ENCODE measurements at places on chromosomes 3 and 15.

GRCh38 chr3:46122091-46122490 lies 86.0 kb downstream of the CCR1 start:
- DNase-seq = no peak

DNA sequence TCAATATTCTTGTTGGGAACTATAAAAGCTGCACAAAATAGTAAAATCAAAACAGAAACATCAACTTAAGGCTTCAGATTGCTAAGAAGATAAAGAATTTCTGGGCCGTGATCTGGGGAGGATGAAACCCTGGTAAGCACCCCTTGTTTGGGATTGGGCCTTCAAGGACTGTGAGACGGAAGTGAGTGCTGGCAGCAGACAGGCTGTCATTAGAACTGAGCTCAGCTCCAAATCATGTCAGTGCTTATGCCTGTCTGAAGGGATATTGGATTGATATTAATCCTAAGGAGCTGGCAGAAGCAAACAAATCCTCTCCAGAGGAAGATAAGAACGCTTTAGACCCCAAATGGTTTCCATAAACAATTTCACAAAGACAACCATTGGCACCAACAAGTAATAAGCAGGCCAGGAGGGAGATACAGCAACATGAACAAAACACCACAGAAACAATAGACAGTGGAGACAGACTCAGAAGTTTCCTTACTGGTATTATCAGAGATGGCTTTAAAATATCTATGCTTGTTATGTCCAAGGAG lies 72.6 kb upstream of the CTXND1 start:
- no peak for DNase-seq

DNA sequence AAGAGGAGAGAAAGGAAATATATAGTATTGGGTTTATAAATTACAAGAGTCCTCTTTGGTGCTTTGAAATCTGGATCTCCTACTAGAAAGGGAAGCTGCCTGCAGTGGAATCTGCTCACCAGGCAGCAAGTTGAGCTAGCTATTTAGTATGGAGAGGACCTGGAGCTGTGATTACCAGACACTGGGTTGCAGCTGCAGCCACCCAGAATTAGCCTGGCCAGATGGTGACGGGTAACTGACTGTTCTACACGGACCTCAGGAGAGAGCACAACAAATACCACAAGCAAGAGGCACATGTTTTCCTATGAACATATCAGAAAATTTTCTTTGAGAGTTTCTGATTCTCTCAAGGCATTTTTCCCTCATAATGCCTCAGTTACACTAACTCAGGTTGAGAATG lies 46.5 kb downstream of the SYNPR start:
- DNase-seq = no peak

DNA sequence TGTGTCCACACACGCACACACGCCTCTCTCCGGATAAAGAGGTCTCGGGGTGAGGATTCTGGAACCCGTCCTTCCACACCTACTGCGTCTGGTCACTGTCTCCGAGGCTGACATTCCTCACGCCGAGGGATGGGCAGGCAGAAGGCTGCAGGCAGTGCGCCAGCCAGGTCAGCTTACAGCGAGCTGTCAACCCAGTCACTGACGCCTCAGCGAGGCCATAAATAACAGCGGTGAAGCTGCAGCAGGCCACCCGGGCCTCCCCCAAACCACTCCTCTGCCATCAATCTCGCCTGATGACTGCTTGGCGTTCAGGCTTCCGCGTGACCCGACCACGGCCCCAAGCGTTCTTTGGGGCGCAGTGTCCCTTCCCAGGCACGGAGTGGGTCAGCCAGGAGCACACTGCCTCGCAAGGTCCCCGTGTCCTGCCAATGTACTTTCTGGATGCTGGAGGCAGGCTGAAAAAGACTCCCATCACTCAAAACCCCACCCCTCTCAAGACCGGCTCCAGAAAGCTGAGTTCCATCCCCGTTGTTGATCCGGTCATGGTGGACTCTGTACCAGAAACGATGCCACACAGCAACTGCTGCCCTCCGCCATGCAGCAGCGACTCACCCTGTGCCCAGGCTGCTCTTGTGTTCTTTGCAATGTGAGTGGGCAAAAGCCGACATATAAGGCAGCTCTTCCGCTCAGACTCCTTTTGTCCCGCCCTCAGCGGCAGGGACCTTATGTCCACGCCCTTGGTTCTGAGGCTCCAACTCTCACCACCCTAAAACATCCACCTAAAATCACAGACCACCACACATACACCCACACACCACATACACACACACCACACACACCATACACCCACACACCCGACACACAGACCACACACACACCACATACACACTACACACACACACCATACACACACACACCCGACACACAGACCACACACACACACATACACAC lies 27.1 kb downstream of the CPN2 start:
- DNase-seq = peak; percentile 57

DNA sequence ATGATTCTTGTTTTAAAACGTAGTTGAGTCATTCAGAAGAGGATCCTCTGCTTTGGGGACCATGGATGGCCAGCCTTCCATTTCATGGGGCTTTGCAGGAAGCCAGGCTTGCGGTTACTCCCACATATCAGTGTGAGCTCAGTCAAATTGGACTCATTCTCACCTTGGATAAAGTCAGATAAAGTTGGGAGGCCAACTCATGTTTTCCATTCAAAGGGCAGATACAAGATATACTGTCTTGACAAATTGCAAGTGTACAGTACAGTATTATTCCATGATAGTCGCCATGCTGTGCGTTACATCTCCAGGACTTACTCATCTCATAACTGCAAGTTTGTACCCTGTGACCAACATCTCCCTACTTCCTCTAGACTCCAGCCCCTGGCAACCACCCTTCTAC lies 25.5 kb upstream of the B3GNT5 start:
- no peak for DNase-seq

- no peak for DNase-seq
Measured at GRCh38 chr3:137906985-137907649, 102.8 kb upstream of the CLDN18 start.

DNA sequence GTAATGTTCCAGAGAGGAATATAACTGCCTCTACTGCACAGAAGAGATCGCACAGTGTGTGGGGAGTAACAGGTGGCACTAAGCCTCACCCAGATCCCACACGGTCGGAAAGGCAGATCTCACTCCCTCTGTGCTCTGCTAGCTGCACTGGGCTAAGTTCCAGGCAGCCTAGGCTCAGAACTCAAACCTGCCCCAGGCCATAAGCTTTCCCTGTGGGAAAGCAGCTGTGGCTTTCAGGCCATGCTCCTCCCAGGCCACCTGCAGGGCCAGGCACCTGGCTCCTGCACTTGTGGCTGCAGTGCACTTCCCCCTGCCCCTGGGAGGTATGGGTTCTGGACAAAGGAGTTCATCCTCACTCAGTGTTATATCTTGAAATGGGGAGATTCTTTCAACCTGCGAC lies 27.5 kb downstream of the PCCB start:
- no peak for DNase-seq

GRCh38 chr3:84439476-84439875 lies 519.3 kb upstream of the CADM2 start:
- DNase-seq = no peak

DNA sequence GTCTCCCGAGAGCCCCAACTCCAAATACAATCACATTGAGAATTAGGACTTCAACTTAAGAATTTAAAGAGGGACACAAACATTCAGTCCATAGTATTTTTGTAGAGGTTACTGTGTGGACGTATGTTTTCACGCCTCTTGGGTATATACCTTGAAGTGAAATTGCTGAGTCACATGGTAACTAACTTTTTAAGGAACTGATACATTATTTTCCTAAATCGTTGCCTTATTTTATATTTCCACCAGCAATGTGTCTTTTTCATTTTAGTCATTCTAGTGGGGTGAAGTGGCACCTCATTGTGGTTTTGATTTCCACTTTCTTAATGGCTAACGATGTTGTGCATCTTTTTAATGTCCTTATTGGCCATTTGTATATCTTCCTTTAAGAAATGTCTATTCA lies 11.8 kb downstream of the PARP15 start:
- DNase-seq = no peak

DNA sequence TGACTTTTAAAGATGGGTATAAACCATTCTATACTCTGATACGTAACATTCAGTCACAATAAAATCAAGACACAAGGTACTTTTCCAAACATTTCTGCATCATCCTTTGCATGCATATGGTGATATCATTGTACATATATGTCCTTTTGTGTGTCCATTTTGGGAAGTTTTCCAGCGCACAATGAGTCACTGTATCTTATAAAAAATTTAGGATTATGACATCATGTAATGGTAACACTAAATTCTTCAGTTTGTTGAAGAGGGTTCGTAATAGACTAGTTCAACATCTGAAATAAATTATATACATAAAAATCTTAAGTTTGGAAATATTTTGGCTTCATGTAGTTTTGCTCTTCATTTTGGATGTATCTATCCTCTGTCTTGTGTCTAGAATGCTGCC lies 480.9 kb downstream of the ROBO1 start:
- DNase-seq = no peak

DNA sequence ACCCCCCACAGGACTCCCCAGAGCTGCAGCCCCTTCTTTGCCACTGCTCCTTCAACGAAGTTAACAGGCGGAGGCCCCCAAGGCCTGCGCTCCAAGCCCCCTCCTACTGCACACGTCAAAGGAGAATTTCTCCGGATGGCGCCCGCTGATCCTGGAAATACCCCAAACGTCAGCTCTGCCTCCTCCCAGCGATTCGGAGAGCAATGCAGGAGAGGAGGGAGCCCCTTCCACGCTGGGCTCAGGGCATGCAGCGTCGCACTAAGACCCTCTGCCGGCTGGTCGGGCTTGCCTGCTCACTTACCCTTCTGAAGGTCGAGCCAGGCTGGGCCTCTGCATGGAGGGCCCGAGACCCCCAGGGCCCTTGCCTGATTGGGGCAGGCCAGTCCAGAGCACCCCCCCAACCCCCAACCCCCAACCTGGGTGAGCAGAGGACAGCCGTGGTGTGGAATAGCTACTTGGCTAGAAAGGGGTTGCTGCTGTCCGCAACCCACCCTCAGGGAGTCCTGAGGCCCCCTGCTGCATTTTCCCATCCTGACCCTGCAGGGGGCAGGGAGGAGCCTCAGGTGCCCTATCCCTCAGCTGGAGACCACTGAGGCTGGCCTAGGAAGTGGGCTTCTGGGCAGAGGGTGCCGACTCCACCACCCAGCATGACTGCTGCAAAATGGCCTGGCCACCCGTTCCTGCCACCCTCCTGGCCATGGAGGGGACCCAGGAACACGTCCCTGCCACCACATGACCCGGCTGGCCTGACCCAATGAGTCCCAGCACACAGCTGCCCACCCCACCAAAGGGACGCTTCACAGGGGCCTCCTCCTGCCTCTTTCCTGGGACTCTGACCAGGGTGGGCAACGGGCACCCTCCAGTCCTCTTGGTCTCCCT lies 976 bp downstream of the ATP2B2 start:
- DNase-seq = no peak

DNA sequence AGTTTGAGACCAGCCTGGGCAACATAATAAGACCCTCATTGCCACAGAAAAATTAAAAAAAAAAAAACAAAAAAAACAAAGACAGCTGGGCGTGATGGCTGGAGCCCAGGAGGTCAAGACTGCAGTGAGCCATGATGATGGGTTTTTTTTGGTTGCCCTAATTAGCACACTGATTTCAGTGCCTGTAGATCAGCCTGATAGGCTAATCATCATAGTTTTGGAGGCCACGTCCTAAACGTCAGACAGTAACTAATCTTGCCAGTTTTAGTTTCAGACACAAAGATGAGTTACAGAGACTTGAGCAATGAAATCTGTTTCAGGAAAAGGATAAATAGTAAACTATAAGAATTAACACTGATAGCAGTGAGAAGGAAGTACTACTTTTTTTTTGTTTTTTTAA lies 55.4 kb downstream of the LRCH3 start:
- DNase-seq = no peak

- no peak for DNase-seq
Measured at GRCh38 chr3:63450634-63451363, 172.7 kb downstream of the SYNPR start.

DNA sequence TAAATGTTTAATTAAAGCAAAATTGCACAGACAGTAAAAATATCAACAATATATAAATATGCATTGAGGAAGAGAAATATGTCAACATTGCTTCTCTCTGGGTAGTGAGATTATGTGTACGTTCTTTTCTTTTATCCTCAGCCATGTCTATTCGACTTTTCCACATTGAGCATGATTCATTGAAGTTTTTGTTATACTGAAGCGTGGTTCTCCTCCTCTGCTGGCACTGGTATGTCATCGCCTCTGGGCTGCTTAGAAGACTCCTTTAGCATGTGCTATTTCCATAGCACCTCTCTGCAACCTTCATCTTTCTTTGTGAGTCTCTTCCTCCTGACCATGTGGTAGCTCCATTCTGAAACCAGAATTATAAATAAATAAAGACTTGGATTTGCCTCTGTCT lies 65.8 kb upstream of the AKAP13 start:
- DNase-seq = no peak

DNA sequence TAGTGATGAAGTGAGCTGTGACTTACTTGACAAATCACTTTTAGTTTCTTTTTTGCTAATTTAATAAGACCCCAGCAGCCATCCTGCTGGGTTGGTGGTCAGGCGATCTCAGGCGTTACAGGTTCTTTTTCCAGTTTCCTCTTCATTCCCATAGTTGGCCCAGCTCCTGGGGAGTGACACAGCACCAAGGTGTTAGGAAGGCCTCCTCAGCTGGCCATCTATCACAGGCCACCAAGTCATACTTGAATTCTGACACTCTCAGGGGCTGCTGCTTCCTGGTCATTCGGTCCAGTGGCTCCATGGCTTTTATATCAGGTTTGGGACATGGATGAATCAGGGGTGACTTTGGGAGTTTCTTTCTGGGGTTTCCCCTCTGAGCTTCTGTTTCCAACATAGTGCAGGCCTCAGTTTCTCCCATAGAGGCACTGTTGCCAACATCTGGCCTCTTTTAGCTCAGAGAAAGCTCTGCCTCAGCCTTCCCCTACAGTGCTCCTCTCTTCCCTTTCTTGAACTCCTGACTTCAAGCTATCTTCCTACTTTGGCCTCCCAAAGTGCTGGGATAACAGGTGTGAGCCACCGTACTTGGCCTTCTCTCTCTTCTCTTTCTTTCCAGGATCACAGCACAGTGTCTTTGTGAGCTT lies 211.8 kb downstream of the NR2F2 start:
- no peak for DNase-seq

- DNase-seq = no peak
Measured at GRCh38 chr3:171088964-171089754, 62.6 kb upstream of the SLC2A2 start.

GRCh38 chr15:100559330-100559729 lies 30.6 kb upstream of the CERS3 start:
- no peak for DNase-seq

GRCh38 chr15:85890620-85890980 lies 95.9 kb upstream of the KLHL25 start:
- DNase-seq = no peak

DNA sequence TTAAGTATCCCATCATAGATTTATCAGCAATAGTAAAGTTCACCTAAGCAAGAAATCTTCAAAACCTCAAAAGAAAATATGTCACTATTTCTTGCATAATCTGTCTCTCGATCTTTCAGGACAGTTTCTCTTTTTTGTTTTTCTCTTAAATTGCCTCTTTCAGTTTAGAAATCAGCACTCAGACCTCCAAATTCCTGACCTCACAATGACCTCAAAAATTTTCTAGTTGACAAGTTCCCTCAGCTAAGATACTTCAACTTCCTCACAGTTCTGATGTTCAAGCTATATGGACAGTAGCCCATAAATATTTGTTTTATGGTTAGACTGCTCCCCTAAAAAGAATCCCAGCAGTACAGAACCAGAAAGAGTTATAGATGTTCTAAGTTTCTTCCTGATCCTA lies 24.1 kb downstream of the SLC24A5 start:
- DNase-seq = no peak

GRCh38 chr3:9791790-9792404 lies 376 bp downstream of the TADA3 start:
- no peak for DNase-seq

GRCh38 chr15:100516643-100517512 lies 11.9 kb downstream of the CERS3 start:
- DNase-seq = no peak

- no peak for DNase-seq
Measured at GRCh38 chr3:106059953-106060517, 191.2 kb upstream of the CBLB start.

All from CD4-positive, alpha-beta T cell treated with Interleukin-6 for 4 hours (primary cell).